Cortex of kidney (tissue), 1 donor: ENCODE measurements at places on chromosomes 2 and 18.

DNA sequence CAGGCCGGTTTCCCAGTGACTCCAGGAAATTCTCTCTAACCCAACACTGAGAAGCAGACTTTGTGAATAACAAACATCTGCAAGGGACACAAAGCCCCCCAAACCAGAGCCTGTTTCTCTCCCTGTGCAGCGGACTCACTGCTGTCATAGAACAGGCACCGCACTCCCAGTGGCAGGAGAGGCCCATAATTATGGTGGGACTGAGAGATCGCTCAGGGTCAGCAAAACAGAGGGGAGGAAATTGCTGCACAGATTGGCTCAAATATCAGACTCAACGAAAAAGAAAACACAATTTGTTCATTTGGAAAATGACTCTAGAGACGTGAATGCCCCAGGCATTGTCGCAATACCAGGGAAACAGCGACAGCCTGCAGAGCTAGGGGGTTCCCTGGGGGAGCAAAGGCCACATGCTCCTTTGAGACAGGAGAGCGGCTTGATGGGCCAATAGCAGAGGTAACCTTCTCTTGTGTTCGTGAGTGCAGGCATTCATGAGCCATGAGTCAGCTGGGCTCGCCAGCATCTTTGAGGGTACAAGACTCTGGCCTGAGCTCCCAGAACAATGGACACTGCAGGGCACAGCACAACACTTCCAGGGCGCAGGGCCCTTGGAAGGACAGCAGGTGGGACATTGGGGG lies 143.3 kb upstream of the KLHL29 start:
- no peak for DNase-seq

GRCh38 chr2:215171151-215171550 lies 32.7 kb upstream of the ABCA12 start:
- DNase-seq = no peak

DNA sequence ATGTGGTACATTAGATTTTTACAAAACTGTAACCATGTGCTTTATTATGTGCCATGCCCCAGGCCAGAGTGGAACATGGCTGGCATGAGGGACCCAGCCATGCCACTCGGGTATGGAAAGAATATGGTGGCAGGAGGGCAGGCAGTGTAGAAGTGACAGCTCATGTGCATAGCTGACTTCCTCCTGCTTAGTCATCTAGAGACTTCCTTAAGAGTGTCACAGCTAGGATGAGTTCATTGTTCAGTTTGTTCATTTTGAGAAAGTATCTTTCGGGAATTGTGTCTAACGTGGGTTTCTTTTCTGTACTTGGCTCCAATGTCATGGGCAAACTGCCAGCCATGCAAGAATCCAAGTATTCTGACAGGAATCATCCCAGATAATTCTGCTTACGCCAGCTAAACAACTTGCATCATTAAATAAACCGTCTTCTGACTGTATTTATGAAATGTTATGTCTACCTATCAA lies 94.3 kb upstream of the ITGB6 start:
- no peak for DNase-seq

DNA sequence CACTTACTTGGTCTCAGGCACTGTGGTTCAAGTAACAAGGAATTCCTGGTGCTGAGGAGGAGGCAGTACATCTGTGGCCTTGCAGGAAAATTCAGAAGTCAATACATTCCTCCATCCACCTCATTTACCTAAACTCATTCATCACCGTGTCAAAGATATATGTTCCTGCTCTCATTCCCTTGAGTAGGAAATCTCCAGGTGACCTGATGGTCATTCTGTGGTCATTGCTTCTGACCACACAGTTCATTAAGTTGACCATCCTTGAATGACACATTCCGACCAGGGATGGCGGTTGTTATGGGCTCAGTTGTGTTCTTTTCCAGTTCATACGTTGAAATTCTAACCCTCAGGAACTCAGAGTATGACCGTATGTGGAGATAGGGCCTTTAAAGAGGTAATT lies 2.1 kb upstream of the STK17B start:
- DNase-seq = no peak

DNA sequence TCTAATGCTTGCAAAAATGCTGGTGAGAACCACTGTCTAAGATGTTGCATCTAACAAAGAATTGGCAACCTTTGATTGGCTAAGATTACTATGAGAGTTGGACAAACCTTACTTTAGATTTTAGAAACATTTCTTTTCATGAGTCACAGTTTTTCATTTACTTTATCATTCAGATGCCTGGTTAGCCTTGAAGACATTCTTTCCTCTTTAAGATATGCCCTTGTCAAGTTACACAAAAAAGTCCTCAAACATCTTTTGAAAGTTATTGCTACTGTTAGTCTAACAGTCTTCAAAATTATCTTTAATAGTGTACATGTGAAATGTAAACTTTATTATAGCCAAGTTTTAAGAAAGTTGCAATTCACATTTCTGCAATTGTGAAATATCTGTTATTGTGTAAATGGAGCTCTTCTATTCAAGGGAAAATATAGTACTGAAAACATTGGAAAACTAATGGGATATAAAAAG lies 276.3 kb downstream of the RND3 start:
- no peak for DNase-seq

DNA sequence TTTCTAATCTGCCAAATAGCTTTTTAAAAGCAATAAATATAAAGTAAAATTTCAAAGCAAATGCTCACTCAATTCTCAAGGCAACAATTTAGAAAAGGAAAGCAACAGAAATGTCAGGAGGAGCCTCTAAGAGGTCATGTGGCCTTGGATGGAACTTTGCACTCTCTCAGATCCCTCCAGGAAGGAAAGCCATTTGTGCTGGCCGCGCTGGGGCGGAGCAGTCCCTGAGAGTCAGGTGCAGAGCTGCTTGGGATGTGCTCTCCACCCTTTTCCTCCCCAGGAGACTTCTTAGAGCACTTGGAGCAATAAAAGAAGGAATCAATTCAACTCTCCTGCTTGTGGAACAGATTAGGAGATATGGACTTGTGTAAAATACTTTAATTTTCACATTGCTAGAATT lies 379.8 kb upstream of the LINC00305 start:
- no peak for DNase-seq
